ENCODE measurements at places on chromosomes 11 and 22.

GRCh38 chr11:96333191-96333719 is 9.7 kb downstream of the MAML2 start:
- DNase-seq = no peak

DNA sequence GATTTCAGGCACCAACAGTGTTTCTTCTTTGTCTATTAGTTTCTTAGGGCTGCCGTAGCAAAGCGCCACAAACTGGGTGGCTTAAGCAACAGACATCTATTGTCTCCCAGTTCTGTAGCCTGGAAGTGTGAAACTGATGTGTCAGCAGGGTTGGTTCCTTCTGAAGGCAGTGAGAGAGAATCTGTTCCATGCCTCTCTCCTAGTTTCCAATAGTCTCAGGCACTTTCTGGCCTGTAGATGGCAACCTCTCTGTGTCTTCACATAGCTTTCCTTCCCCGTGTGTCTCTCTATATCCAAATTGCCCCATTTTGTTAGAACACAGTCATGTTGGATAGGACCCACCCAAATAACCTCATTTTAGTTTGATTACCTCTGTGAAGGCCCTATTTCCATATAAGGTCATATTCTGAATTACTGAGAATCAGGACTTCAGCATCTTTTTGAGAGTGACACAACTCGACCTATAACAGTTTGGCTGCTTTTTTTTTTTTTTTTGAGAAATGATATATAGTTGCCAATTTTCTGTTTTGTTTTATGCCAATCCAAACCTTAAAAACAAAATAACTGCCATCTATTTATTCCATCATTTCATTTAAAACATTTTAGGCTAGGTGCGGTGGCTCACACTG is 108.2 kb downstream of the SLC36A4 start:
- no peak for DNase-seq

- DNase-seq = peak; percentile 44
Observed at GRCh38 chr11:72676861-72677341, 2.7 kb upstream of the PDE2A start.

DNA sequence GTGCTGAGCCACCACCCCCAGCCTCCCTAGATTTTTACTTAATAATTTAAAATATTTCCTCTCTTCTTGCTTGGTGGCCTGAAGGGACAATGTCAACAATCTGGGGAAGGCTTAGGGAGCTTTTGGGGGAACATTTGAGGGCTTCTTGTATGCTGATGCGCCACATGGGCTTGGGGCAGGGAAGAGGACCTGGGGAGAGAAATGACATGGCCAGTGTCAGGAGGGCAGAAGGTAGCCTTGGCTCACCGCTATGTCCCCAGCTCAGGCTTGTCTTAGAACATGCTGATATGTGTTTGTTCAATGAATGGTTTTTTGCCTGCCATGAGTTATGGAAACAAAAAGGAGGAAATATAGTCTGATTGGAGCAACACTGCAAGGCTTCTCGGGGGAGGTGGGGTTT is 51.6 kb downstream of the ST14 start:
- no peak for DNase-seq

DNA sequence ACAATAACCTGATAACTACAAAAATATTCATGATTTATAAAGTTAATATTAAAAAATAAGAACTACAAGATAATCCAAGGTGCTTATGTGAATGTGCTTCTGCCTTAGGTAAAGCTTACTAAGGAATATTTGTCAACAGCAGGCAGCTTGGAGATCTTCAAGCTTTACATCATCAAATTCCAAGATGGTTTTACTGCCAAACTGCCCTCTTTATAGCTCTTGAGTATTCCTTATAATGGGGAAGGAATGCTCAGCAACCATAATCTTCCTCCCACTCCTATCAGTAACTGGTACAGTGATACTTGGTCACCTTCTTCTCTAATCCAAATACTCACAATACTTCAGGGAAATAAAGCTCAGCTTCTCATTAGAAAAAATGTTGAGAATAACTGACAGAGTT is 30.1 kb downstream of the SBF2 start:
- no peak for DNase-seq

- no peak for DNase-seq
Observed at GRCh38 chr11:131841925-131842635, 471.7 kb downstream of the NTM start.

- no peak for DNase-seq
Observed at GRCh38 chr11:134515081-134515960, 103.3 kb upstream of the B3GAT1 start.

GRCh38 chr22:19884161-19884953 is 29.7 kb upstream of the GNB1L start:
- DNase-seq = no peak

DNA sequence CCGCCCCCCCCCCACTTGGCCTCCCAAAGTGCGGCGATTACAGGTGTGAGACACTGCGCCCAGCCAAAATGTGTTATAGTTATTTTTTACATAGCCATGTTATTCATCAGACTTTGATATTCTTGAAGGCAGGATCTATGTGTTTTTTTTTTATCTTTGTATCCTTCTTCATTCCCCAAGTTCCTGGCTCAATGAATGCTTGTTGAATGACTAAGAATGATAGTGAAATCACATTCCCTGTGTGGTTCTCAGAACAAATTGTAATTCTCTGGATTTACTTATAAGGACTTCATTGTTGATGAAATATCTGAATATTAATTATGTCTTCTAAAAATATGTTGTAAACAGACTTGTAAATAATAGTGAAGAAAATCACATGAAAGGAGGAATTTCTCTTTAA is 33.5 kb downstream of the MMP7 start:
- DNase-seq = no peak

DNA sequence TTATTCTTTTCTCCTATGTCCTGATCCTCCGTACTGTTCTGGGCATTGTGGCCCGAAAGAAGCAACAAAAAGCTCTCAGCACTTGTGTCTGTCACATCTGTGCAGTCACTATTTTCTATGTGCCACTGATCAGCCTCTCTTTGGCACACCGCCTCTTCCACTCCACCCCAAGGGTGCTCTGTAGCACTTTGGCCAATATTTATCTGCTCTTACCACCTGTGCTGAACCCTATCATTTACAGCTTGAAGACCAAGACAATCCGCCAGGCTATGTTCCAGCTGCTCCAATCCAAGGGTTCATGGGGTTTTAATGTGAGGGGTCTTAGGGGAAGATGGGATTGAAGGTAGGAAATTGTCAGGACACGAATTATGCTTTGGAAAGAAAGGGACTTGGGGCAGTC is 843 bp downstream of the OR51T1 start:
- no peak for DNase-seq

DNA sequence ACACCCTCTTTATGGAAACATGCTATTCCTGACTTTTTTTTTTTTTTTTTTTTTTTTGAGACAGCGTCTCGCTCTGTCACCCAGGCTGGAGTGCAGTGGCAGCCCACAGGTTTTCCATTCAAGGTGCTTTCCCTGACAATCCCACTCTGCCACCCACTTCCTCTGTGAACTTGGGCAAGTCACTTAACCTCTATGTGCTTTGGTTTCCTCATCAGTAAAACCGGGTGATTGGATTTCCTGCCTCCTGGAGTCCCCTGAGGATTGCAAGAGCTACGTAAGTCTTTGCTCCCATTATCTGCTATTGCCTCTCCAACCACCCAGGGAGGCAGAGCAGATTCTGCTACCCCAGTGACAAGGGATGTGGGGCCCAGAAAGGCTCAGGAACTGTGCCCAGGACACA is 54.1 kb downstream of the CELSR1 start:
- DNase-seq = no peak

- DNase-seq = no peak
Observed at GRCh38 chr11:117127171-117127901, 16.8 kb upstream of the PAFAH1B2 start.

- DNase-seq = no peak
Observed at GRCh38 chr11:132126973-132127899, 756.8 kb downstream of the NTM start.

DNA sequence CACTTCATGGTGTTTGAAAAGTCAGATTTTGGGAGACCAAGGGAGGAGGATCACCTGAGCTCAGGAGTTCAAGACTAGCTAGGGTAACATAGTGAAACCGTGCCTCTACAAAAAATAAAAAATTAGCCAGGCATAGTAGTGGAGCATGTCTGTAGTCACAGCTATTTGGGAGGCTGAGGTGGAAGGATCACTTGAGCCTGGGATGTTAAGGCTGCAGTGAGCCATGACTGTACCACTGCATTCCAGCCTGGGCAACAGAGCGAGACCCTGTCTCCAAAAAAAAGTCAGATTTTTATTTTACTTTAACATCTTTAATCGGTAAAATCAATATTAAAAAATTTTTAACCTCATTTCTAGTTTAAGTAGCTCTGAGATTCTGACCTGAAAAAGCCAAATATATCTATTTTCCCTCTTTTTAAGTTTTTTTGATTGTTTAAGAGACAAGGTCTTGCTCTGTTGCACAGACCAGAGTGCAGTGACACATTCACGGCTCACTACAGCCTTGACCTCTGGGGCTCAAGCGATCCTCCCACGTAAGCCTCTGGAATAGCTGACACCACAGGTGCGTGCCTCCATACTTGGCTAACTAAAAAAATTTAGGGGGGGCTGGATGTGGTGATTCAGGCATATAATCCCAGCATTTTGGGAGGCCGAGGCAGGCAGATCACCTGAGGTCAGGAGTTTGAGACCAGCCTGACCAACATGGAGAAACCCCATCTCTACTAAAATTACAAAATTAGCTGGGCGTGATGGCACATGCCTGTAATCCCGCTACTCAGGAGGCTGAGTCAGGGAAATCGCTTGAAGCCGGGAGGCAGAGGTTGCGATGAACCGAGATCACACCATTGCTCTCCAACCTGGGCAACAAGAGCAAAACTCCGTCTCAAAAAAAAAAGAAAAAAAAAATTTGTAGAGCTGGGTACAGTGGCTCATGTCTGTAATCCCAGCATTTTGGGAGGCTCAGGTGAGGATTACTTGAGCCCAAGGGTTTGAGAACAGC is 48.4 kb downstream of the SFI1 start:
- DNase-seq = no peak

GRCh38 chr11:42976636-42977217 is 335.1 kb upstream of the API5 start:
- no peak for DNase-seq

- no peak for DNase-seq
Observed at GRCh38 chr11:23555085-23555484, 694.8 kb upstream of the CCDC179 start.

DNA sequence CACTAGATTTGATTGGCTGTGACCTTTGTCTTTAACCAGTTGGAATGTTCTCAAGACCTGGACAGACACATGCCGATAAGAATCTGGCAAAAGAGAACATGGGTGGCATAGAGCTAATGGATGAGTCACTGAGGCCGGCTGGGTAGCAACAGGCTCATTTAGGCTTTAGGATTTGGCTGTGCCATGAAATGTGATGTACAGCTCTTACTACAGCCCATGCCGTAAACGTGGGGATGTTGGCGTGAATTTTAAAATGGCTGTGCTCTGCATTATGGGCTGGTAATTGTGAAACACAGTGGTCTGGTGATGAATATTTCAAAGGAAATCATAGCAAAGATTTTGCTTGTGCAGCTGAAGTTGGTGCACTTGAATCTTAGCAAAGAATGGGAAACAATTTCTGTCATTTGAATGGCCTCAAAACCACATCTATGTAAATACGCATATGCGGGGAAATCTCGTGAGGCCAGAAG is 332.4 kb downstream of the TBC1D22A start:
- DNase-seq = no peak

DNA sequence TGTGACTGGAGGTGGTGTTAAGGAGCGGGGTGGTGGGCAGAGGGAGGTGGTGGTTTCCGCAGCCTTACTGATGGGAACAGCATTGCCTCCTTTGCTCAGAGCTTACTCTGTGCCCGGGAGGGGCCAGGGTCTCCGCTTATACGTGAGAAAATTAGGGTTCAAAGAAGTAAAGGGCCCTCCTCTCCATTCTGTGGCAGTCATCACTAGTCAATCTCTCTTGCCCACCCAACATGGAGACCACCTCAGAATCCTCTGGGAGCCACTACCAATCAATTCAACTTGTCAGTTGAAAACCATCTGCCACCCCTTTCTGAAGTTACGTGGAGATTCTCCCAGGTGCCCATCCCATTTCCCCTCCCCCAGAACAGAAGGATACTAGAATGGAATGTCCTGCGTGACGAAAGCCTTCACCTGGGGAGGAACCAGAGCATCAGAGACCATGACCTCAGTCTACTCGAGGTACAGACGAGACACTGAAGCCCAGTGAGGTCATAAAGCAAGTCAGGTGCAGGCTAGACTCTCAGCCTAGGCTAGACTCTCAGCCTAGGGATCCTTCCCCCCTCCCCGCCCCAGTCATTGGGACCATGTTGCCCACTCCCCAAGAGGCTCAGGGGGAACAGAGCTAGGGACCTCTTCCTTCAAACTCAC is 2.0 kb downstream of the SELENOM start:
- no peak for DNase-seq

DNA sequence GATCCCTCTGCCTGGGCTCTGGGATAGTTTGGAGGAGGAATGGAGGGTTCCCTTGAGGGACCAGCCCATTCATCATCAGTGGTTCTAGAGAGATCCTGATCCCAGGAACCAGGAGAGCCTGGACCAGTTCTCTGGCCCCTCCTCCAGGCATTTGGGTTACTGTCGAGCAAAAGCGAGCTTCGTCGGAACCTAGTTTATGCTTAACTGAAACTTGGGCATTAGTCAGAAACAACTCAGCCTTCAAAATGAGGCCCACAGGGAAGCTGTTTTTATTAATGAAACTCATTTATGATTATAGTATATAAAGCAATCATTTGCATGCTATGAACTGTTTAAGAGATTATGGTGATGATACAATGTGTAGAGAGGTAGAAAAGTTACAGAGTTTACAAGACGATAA is 61.4 kb downstream of the LIF start:
- DNase-seq = no peak

- no peak for DNase-seq
Observed at GRCh38 chr11:68469642-68470041, 9.1 kb downstream of the PPP6R3 start.

DNA sequence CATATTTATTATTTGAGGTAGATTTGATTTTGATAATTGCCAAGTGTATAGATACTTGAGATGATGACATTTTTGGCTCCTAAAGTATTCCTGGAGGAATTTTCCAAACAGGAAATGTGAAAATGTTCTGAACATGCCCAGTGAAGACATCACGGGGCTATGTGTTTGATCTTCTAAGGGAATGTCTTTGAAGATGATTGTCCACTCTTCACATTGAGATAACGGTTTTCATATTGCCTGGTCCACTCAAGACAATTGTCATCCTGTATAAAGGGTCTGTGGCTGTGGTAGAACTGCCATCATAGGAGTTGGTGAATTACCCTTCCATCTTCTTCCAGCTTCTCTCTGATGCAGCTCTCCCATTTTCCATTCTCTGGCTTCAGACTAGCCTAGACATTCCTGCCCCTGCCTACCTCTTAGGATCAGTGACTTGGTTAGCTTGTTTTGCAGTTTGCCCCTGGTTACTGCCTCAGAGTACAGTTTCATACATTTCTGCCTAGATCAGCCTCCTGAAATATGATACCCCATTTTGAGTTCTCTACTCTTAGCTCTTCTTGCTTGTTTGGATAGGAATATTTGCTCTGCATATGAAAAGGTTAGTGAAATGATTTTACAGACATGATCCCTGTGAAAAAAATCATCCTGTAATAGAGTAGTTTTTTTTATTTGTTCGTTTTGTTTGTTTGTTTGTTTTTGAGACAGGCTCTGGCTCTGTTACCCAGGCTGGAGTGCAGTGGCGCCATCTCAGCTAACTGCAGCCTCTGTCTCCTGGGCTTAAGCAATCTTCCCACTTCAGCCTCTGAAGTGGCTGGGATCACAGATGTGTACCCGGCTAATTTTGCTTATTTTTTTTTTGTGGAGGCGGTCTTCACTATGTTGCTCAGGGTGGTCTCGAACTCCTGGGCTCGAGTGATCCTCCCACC is 111.4 kb upstream of the SORL1-AS1 start:
- no peak for DNase-seq

Measured in CD4-positive, alpha-beta T cell treated with Interleukin-15 for 4 hours (primary cell).